Activated T-helper 9 cell treated with anti-CD3 and anti-CD28 coated beads, Interleukin-2, amount 50 U/mL, for 16 hours (primary cell): ENCODE measurements at places on chromosomes 1 and 21.
A peak's percentile ranks its signal among the peaks of the same experiment; 100 is the strongest.

- DNase-seq, result no peak
Observed at GRCh38 chr1:70355920-70356319, 1.4 kb upstream of the ANKRD13C start.

GRCh38 chr1:75035536-75035935 lies 98.7 kb upstream of the LHX8 start:
- no peak for DNase-seq

DNA sequence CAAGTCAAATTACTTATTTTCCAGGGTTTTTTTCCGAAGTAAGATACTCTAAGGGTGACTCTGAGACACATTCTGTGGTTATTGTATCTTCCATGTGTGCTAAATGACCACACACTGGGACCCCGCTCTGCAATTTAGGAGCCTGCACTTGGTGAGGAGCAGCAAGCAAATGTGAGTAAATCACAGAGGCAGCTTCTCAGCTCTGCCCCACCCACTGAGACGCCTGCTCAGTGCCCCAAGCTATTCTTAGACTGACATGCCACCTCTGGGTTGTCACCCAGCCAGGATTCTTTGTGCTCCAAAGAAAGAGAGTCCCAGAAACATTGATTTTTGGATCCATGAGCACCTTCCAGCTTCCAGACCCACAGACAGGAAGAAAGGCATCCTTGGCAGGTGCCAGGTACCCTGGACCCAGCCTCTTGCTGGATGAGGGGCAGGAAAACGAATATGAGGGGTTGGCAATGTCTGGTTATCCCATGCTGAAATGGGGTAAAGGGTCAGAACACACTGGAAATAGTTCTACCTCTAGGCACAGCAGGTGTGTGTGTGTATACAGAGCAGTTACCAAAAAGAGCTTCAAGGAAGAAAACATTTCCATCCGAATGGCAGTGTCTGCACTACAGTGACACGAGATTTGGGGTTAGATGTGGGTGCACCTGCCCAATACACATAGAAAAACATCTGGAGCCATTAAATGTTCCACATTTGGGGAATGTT lies 41.2 kb downstream of the TNR start:
- DNase-seq, result no peak

DNA sequence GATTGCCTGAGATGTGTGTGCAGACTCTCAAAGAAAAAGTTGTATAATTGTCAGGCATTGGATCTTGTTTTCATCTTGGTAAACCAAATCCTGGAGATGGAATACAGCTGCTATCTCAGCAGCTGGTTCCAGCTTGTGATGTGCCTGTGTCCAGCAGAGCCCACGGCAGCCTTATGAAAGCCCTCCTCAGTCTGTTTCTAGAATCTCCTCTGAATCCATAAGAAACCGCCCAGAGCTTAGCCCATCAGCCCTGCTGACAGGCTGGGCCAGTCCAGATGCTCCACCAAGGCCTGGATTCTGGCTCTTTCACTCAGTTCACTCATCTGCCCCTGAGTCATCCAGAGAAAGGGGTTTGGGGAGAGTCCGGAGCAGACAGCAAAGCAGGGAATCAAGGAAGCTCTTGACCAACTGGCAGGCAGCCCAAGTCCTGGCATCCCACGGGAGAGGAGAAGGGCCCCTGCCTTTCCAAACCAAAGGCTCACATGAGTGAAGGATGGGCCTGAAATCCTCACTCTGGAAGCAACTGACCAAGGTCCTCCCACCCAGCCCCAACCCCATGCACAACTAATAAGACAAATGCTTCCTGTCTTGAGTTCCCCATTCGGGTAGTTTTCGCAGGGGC lies 45.7 kb downstream of the NAV1 start:
- no peak for DNase-seq

DNA sequence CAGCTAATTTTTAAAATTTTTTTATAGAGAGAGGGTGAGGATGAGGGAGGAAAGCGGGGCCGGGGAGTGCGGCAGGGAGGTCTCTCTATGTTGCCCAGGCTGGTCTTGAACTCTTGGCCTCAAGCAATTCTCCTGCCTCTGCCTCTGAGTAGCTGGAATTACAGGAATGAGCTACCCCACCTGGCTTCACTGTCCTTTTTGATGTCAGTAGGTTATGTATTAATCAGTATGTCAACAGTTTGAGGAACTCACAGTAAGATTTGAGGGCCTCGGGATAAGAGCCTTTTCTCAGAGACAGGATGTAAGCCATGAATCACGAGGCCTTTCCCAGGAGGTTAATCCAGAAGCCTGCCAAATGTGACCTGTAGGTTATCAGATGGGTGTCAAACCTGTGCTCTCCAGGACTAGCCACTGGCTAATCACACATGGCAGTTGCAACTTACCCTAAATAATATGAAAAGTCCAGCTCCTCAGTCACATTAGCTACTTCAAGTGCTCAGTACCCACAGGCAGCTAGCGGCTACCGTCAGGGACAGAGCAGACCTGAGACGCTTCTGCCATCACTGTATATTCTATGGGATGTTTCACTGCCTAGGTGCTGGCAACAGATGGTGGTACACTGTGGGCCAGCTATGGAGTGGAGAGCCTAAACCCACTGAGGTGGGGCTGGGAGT lies 33.1 kb downstream of the TRIM67 start:
- DNase-seq, result no peak

DNA sequence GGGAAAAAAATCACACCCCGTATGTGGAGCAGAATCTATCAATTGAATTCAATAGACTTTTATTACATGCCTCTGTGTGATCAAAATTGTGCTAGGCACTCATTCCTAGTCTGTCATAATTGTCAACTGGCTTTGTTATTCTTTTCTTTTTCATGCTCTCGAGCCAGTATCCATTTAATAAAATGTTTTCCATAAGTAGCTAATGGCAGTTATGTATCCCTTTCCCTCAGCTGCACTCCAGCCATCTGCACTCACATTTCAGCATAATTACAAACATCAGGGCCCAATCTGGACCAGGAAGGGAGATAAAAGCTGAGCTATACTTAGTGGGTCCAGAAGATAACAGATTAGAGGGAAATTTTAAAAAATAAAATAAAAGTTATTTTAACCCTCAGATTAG lies 15.9 kb downstream of the RGS5 start:
- no peak for DNase-seq

GRCh38 chr1:17471393-17471792 lies 31.9 kb upstream of the RCC2 start:
- no peak for DNase-seq

- DNase-seq, result no peak
Observed at GRCh38 chr1:190935925-190936324, 458.3 kb upstream of the BRINP3 start.

DNA sequence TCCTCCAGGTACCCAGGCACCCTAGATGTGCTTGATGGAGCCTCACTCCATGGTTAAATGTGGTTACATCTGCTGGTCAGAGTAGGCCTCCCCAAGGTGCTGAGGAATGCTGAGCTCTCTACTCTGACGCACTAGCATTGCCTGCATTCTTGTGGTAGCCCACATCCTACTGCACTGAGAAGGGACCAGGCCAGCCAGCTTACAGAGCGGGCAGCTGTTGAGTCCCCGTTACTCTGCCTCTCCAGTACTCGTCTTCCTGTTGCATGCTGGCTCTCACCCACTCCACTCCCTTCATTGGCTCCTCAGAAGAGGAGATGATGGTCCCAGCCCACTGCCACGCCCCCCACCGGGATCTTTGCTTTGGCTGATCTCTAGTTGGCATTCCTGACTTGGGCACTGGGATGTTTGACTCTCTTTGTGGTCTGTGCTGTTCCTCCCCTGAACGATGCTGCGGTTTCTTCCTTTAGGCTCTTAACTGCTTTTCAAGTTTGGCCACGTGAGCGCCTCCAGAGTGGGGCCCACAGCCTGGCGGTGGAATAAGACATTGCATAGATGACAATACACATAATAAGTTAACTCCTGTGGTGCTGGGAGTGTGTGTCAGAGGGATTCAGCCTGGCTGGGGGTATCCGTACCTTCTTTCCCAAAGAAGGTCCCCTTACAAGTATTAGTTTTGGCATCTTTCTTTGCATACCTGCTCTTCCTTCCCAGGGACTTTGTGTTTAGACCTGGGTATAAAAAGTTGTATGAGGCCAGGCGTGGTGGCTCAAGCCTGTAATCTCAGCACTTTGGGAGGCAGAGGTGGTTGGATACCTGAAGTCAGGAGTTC lies 18.6 kb downstream of the AZIN2 start:
- DNase-seq, result peak; percentile 35

GRCh38 chr1:218257371-218257770 lies 27.7 kb upstream of the RRP15 start:
- DNase-seq, result no peak
